ENCODE measurements at places on chromosomes 16 and 17.

GRCh38 chr16:83802554-83803205, 5.1 kb upstream of the HSBP1 start:
- no peak for DNase-seq

DNA sequence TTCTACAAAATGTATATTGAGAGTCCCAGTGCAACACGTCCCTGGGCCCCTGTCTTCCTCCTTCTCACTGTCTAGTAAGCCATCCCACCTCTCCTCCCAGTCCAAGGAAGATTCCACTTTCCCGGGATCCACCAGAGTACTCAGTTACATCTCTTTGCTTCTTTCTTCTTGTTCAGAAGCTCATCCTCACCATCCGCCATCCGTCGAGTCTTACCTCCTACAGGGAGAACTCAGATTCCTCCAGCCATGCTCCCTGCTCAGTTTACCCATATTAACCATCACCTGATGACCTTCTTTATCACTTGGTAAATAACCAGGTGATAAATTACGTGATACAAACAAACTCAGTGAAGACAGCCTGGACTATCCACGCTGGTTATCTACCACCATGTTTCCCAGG, 57.1 kb downstream of the CYTH1 start:
- DNase-seq, result no peak

DNA sequence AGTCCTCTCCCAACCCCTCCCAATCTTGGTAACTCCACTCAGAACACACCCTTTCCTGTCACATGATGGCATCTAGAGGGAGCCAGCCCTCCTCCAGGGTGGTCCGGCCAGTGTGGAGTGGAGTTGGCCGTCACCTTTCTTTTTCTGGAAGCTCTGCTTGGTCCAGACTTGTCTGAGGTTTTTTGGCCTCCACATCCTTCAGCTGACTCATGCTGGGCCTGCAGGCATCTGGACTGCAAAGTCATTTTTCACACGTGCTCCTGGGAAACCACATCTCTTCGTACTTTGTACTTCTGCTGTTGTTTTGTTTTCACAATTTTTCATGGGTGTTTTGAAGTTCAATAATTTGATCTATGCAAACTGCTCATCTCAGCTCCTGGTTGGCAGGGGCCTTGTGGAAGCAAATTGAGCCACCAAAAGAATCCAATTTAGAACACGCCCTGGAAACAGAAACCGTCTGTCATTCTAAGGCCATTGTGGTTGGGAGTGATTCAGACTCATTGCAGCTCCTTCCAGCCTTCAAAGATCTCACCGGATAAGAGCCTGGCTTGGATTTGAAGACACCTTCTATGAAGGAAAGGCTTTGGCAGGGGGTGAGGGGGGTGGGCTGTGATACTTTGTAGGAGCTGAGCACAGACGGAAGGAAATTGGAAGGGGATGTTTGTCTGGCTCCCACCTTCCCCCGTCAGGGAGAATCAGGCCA, 42.4 kb upstream of the NF1 start:
- DNase-seq, result peak; percentile 79

GRCh38 chr17:45828171-45828570, 16.5 kb upstream of the SPPL2C start:
- DNase-seq, result no peak

GRCh38 chr17:59160157-59161025, 4.8 kb downstream of the PRR11 start:
- DNase-seq, result no peak

GRCh38 chr16:58615280-58615679, 14.3 kb downstream of the CNOT1 start:
- no peak for DNase-seq

- no peak for DNase-seq
Measured at GRCh38 chr16:73912850-73913249, 383.8 kb upstream of the PSMD7 start.

GRCh38 chr17:17044846-17045561, 2.7 kb downstream of the MPRIP start:
- DNase-seq, result peak; percentile 57

DNA sequence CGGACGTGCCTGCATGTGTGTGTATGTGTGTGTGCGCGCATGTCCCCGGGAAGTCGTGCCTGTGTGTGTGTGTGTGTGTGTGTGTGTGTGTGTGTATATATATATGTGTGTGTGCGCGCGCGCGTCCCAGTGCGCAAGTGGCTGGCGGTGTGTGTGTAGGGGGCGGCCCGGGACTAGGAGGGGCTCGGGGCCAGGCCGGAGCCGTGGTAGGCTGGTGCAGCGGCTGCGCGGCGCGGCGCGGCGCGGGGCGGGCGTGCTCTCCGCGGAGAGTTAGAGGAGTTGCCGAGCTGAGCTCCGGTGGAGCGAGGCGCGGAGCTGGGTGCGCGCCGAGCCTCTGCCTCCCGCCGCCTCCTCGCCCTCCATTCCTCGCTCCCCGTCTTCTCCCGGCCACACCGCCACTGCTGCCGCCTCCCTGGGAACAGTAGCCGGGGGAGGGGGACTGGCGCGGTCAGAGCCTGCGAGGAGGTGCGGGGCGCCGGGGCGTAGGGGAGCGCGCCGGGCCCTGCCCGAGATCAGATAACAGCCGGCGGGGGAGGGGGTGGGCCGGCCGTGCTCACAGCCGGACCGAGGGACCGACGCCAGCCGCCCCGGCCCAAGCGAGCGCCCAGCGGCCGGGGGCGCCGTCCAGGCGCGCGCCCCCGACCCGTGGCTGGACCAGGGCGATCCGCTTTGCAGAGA, at the start of gene KCNJ12:
Gene KCNJ12, plus strand, starts transcription at position 277 of the 678 bp plus-strand sequence. CDS start 38,986 bp downstream, outside the sequence.
- DNase-seq, result no peak
